T-helper 17 cell (primary cell): ENCODE measurements at places on chromosomes 1 and 21.

DNA sequence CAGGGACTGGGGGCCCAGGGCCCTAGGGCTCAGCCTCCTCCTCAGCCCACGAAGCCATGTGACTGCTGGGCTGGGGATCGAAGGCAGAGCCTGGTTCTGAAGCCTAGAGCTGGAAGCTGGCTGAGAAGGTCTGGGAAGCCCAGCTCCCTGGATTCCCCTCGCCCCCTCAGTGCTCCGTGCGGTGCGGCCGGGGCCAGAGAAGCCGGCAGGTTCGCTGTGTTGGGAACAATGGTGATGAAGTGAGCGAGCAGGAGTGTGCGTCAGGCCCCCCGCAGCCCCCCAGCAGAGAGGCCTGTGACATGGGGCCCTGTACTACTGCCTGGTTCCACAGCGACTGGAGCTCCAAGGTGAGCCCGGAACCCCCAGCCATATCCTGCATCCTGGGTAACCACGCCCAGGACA is 9.1 kb downstream of the ADAMTSL4 start:
- H3K4me1 ChIP-seq: peaks cover 25% of the 10 kb centered on the region
- DNase-seq: no peak
- no peaks in the 10 kb centered on the region for H3K36me3 ChIP-seq
- H3K27ac ChIP-seq: no peak overlapping the region
- H3K27me3 ChIP-seq: no peaks in the 10 kb centered on the region
- no peak overlapping the region for H3K4me3 ChIP-seq

DNA sequence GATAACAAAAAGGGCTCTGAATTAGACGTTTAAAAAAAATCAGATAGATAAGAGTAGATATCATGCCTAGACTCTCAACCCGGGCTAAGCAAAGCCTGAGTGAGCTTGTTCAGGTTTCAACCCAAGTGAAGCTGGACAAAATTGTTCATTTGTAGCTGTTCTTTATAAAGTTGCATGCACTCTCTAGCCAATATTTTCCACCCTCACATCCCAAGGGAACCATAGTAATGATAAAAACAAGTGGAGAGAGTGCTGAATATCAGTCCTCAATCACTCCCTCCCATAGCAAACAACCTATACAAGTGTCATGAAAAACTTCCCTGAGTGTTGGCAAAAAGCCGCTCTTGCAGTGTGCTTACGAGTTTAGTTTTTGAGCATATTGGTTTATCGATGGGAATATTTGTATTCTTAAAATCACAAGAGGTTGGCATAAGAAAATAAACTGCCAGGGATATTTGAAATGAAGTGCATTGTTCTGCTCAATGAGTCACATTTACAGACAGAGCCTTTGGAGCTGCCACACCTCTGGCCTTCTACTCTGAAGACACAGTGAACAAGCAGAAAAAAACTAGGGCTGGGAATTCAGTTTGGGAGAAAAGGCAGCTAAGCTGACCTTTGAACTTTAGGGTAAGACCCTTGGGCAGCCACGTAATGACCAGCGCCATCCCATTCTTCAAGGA is 2.2 kb upstream of the CLCA2 start:
- H3K27ac ChIP-seq: no peak overlapping the region
- H3K4me1 ChIP-seq: peaks cover 10% of the 10 kb centered on the region
- no peaks in the 10 kb centered on the region for H3K36me3 ChIP-seq
- no peak for DNase-seq
- H3K4me3 ChIP-seq: no peak overlapping the region

GRCh38 chr1:180462102-180462501 is 40.3 kb downstream of the ACBD6 start:
- H3K27me3 ChIP-seq: no peaks in the 10 kb centered on the region
- H3K36me3 ChIP-seq: peaks cover 4% of the 10 kb centered on the region
- peaks cover 8% of the 10 kb centered on the region for H3K4me1 ChIP-seq
- no peak overlapping the region for H3K4me3 ChIP-seq
- H3K27ac ChIP-seq: no peak overlapping the region
- no peak for DNase-seq

DNA sequence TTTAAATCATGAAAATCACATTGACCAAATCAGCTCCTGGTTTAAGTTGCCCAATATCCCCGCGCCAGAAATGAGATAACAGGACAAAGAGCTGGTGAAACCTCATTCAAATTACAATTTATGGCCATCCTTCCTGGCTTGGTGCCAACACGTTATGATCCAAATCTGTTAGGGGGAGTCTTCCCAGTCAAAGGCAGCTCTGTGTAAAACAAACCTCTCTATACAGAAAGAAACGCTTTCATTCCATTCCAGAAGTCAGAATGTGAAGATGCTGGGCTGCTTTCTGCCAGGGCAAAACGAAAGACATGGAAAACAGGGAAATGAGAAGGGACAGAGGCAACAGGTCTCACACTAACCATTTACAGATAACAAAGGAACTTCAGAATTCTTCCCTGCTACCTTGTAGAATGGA is 53.5 kb upstream of the TIAM1 start:
- H3K36me3 ChIP-seq: peaks cover 2% of the 10 kb centered on the region
- H3K4me1 ChIP-seq: peaks cover 34% of the 10 kb centered on the region
- peak overlapping the region; percentile 56 for H3K4me3 ChIP-seq
- DNase-seq: no peak
- H3K27me3 ChIP-seq: no peaks in the 10 kb centered on the region

DNA sequence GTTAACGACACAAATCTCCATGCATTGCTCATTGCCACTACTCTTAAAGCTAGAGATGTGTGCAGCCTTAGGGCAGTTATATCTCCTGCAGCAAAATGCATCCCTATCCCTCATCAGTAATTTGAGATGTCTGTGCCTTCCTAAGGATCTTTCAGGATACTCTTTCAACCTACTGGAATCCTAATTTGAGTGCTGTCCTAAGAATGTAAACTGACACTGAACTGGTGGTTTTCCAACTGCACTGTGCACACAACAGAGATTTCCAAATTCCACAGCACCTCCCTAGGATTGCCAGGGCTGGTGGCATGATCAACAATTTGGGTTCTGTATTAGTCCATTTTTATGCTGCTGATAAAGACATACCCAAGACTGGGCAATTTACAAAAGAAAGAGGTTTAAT is 193.9 kb downstream of the LTN1 start:
- peaks cover 2% of the 10 kb centered on the region for H3K4me1 ChIP-seq
- H3K27ac ChIP-seq: no peak overlapping the region
- no peak for DNase-seq
- peaks cover 3% of the 10 kb centered on the region for H3K36me3 ChIP-seq
- no peaks in the 10 kb centered on the region for H3K27me3 ChIP-seq

DNA sequence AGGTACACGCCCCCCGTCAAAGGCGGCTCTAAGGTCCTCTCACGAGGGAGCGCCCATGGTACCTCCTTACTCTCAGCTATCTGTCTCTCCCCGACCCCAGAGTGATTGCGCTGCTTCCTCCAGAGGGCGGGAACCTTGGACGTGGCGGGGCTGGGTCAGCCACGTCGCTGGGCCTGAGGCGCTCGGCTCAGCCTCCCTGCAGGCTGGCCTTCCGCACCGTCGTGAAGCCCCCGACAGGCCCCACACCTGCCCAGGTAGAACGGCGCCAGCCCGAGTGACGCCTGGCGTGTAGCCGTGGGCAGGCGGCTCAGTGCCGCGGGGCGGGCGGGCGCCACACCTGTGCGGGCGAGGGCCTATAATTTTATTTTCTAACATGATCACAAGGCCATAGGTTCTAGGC is 122.2 kb upstream of the BEND5 start:
- H3K4me3 ChIP-seq: no peak overlapping the region
- H3K27ac ChIP-seq: no peak overlapping the region
- no peaks in the 10 kb centered on the region for H3K27me3 ChIP-seq
- DNase-seq: no peak
- no peaks in the 10 kb centered on the region for H3K4me1 ChIP-seq

GRCh38 chr1:194133152-194133551 is 946.7 kb upstream of the B3GALT2 start:
- H3K36me3 ChIP-seq: no peaks in the 10 kb centered on the region
- no peaks in the 10 kb centered on the region for H3K27me3 ChIP-seq
- no peak overlapping the region for H3K27ac ChIP-seq

DNA sequence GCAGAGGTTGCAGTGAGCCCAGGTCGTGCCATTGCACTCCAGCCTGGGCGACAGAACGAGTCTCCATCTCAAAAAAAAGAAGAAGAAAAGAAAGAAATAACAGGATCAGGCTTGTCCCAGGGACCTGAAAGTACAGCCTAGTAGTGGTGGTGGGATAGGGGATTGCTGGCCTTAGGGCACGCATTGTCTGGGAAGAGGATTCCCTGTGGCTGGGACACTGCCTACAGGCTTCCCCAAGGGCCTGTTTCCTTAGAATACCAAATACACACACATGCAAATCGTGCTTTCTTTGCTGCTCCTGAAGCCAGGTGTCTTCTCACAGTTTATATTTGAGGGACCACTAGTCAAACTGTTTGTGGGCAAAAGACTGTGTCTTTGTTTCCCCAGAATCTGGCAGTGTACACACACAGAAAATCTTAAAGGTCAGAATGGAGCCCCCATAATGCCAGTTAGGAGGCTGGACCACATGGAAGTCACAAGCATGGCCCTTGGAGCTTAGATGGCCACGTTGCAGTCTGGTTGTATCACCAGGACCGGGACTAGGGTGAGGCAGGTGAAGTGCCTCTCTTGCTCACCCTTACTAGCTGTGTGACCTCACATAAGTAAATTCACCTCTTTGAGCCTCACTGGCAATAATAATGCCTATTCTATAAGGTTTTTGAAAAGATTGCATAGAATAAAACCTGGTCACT is 12.7 kb upstream of the ASAP3 start:
- peaks cover 1% of the 10 kb centered on the region for H3K4me1 ChIP-seq
- no peak for DNase-seq
- H3K27me3 ChIP-seq: no peaks in the 10 kb centered on the region
- no peak overlapping the region for H3K4me3 ChIP-seq

DNA sequence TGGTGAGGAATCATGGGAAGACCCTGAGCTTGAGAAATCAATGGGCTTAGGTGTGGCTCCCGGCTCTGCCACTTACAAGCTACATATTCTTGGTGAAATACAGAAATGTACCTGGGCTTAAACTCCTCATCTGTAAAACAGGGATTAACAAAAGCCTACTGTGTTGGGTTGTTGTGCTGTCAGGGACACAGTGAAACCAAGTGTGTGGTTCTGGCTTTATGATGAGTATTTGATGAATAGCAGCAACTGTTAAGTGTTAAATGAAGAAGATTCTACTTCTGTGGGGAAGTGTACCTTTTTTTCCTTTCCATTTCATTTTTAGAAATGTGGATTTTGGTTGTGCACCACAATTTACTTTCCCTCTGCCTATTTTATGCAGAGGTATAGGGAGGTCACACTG is 41.1 kb upstream of the DUSP10 start:
- peak overlapping the region; percentile 89 for H3K27ac ChIP-seq
- H3K36me3 ChIP-seq: no peaks in the 10 kb centered on the region
- peak overlapping the region; percentile 81 for H3K4me3 ChIP-seq
- no peaks in the 10 kb centered on the region for H3K27me3 ChIP-seq
- DNase-seq: no peak

DNA sequence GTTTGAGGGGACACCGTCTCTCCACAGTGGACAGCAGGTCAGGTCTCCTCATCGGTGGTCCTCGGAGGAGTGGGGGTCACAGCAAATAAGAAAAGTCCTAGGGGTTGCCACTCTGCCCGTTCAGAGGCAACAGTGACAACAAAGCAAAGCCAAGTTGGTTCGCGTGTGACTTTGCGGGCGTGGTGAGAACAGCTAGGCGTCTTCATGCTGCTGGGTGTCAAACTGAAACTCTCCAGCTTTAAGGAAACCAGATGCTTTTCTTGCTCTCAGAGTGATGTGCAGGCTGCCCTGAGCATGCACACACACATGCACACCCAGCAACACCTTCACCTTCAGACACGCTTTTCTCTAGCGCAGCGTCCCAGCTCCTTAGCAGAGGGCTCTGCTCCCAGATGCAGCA is 70.1 kb upstream of the ARHGEF16 start:
- H3K27me3 ChIP-seq: peaks cover 34% of the 10 kb centered on the region
- peaks cover 5% of the 10 kb centered on the region for H3K36me3 ChIP-seq
- no peaks in the 10 kb centered on the region for H3K4me1 ChIP-seq
- no peak overlapping the region for H3K27ac ChIP-seq
- DNase-seq: no peak

DNA sequence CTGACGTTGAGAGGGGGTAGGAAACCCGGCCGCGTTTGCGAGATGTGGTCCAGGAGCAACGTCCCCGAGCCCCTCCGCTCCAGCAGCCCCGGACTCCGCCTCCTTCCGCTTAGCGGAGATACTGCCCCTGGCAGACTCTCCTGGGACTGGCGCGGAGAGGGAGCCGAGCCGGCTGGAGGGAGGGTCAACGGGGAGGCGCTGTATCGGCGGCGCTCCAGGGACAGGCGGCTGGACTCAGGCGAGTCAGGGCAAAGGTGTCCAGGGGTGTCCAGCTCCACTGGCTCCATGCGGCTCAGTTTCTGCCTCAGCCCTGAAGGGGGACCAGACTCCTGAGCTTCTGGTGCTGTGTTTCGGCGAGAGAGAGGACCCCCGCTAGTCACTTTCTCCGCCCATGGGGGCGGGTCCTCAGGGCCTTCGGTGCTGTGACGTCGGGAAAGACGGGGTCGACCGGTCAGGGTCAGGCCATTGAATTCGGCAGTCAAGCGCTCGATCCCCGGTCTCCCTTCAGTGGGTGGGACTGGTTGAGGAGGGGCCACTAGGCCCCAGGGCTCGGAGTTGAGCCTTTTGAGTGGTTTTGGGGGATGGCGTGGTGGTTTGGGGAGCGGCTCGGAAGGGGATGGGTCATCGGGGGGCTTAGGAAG is 2.8 kb upstream of the LIX1L start:
- H3K27ac ChIP-seq: peak overlapping the region; percentile 90
- peaks cover 4% of the 10 kb centered on the region for H3K36me3 ChIP-seq
- H3K27me3 ChIP-seq: no peaks in the 10 kb centered on the region
- DNase-seq: no peak
- peak overlapping the region; percentile 98 for H3K4me3 ChIP-seq
- H3K4me1 ChIP-seq: peaks cover 66% of the 10 kb centered on the region

- H3K27ac ChIP-seq: no peak overlapping the region
- no peaks in the 10 kb centered on the region for H3K27me3 ChIP-seq
- DNase-seq: no peak
- H3K4me3 ChIP-seq: no peak overlapping the region
Observed at GRCh38 chr1:222928212-222928611, 113.4 kb downstream of the DISP1 start.

GRCh38 chr1:30315185-30315960 is 408.0 kb downstream of the MATN1 start:
- H3K36me3 ChIP-seq: no peaks in the 10 kb centered on the region
- H3K4me3 ChIP-seq: no peak overlapping the region
- H3K27ac ChIP-seq: no peak overlapping the region
- DNase-seq: no peak
